Articular chondrocyte of knee joint (primary cell): ENCODE measurements at places on chromosomes 13 and 19. TPM values are rescaled to one million over a fixed set of nuclear protein-coding genes. Genes with fewer than 3 reads are reported as not detected.

CPB2 gene
- total RNA-seq, result not detected in 2 replicates

TMEM59L gene
- total RNA-seq, result 0.65 and 1.3 TPM in 2 replicates

ZNF99 gene
- under 0.01 TPM in 2 replicates for total RNA-seq

FRY gene
- total RNA-seq, result 14.1 and 14.7 TPM in 2 replicates

ZNF610 gene
- total RNA-seq, result 3.7 and 9.1 TPM in 2 replicates

FFAR1 gene
- total RNA-seq, result not detected in 2 replicates

GNG7 gene
- 0.76 and 0.78 TPM in 2 replicates for total RNA-seq

DAND5 gene
- total RNA-seq, result 0.11 TPM in 1 of 2 replicates, not detected in the other

KLK15 gene
- total RNA-seq, result not detected in 2 replicates

NRTN gene
- total RNA-seq, result 0.13 TPM in 1 of 2 replicates, not detected in the other

FUT3 gene
- not detected in 2 replicates for total RNA-seq
